NCI-H1092 (cell line): ENCODE measurements at places on chromosomes 1 and 21.

- DNase-seq, result no peak
Observed at GRCh38 chr21:45805321-45805720, 161.8 kb downstream of the PCBP3 start.

GRCh38 chr1:204446413-204447111 lies 34.9 kb upstream of the PPP1R15B start:
- DNase-seq, result peak; percentile 97

DNA sequence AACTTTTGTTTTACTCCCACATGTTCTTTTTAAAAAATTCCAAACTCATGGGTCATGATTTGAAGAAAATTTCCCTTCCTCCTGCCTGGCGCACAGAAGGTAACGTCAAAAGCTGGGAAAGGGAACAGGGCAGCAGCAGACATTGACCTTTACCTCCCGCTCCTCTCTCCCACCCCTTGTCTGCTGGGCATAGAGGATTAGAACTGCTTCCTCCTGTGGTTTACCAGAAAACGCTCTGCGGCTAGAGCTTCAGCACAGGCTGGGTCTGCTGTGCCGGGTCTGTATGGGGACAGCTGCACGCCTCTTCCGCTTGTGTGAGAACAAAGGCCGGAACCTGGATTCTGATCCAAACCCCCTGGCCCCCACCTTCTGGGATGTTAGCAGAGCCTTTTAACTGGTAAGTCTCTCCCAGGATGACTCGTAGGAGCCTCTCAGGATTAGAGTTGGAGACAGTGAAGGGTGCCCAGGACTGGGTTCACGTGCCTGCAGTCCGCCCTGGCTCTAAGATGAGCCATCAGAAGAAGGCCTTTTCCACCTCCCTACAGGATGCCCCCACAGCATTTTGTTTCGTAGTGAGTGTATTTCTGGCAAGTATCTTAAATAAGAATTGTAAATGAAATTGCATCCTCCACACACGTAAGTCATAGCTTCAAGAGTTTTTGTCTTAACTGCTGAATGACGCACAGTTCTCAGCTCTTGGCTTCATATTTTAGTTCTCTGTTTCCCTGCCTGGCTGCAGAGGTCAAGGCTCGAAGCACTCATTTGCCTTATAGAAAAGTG lies 5.2 kb downstream of the H6PD start:
- DNase-seq, result no peak

DNA sequence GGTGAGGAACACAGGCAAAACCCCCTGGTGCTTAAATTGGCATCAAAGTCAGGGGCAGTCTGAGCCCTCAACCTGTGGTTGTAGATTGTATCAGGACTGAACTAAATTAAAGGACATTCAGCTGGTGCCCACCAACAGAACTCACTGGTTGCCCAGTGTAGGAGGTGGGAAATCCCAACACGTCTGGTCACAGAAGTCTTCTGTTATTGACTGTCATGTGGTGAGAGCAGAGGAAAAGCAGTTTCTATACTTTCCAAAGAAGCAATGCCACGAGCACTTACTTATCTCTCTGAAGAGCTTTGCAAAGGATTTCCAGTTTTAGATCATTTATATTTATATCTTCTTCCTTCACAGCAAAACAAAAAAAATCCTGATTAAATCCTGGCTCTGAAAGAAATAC lies 15.0 kb upstream of the ACTA1 start:
- no peak for DNase-seq

DNA sequence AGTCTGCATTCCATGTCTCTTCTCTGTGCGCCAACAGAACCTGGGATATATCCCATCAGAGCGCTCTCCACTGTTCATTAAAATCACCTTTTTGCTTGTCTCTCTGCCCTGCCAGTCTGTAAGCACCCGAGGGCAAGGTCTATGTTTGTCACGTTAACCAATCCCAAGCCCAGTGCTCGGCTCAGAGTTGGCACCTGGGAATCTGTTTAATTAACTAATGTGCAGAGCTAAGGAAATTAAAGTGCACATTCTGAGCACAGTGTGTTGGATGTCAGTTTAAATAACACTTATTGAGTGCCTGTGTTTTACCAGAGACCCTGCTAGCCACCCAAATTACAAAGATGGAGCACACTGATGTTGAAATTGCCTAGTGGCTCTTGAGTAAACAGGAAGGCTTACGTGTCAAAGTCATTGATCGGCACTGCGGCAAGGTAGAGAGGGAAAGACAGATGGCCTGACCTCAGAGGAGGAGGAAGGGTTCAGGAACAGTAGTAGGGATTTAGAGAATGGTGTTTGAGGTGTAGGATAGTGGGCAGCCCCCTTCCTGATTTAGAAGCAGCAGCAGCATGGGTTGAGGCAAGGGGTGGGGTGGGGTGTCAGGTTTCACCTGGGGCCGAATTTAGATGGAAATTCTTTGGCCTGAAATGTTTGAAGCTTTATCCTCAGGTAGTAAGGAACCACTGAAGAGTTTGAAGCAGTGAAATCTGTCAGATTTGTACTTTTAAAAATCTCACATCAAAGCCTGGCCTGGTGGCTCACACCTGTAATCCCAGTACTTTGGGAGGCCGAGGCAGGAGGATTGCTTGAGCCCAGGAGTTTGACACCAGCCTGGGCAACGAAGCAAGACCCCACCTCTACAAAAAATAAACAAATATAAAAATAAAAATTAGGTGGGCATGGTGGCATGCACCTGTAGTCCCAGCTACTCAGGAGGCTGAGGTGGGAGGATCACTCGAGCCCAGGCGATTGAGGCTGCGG lies 7.7 kb downstream of the ARMH1 start:
- no peak for DNase-seq

GRCh38 chr1:210499956-210500355 lies 171.3 kb downstream of the HHAT start:
- DNase-seq, result no peak

DNA sequence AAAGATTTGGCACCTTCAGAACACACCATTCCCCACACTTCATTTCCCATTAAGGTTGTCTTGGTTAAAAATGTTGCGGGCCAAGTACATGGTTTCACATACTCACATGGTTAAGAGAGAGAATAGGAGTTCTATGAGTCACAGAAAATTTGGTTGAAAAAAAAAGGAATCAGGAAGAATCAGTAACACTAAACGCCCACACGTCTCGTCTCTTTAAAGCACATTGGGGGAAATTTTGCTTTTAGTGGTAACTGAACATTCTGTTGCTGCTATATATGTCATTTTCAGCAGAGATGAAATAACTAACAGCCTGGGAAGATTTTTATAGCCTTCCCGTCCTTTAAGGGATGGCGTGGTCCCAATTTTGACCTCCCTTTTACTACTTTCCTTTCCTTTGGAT lies 132.9 kb upstream of the ERG start:
- DNase-seq, result no peak

- DNase-seq, result no peak
Observed at GRCh38 chr21:41917531-41917930, 36.3 kb downstream of the C2CD2 start.

- no peak for DNase-seq
Observed at GRCh38 chr1:245197121-245197520, 42.3 kb downstream of the KIF26B start.
